ENCODE measurements at places on chromosomes 5 and 9.

DNA sequence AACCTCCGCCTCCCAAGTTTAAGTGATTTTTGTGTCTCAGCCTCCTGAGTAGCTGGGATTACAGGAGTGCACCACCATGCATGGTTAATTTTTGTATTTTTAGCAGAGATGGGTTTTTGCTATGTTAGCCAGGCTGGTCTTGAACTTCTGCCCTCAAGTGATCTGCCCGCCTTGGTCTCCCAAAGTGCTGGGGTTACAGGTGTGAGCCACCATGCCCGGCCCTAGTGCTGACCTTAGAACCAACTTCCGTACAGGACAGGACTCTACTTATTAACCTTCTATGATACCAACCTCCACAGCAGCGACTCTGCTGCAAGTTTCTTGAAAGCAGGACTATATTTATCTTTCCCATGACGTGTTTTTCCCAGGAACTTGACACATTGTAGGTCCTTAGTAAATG is 176.9 kb downstream of the RGS3 start:
- DNase-seq = no peak

DNA sequence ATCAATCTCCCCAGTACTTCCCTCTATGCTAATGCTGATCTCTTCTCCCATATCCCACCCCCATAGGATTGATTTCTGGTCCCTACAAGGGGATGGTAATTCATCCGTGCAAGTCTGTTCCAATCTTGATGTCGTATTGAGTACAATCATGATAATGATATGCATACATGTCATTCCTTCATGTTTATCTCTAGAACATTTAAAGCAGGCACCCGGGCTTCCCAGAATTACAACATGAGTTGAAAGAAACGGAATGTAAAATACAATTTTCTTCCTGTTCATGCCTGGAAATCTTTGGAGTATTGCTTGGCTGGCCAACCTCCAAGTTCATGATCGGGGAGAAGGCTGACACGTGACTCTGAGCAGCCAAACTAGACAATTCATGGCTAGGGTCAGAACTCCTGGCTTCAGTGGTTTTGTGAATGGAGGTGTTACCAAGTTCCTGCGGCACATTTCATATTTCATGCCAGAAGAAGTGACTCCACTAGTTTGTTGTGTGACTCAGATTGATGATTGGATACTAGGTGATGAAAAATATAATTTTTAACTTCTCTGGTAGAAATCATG is 66.6 kb downstream of the C9orf152 start:
- DNase-seq = no peak

- DNase-seq = no peak
These were observed 15.0 kb downstream of the NINJ1 start for GRCh38 chr9:93118863-93119702.

DNA sequence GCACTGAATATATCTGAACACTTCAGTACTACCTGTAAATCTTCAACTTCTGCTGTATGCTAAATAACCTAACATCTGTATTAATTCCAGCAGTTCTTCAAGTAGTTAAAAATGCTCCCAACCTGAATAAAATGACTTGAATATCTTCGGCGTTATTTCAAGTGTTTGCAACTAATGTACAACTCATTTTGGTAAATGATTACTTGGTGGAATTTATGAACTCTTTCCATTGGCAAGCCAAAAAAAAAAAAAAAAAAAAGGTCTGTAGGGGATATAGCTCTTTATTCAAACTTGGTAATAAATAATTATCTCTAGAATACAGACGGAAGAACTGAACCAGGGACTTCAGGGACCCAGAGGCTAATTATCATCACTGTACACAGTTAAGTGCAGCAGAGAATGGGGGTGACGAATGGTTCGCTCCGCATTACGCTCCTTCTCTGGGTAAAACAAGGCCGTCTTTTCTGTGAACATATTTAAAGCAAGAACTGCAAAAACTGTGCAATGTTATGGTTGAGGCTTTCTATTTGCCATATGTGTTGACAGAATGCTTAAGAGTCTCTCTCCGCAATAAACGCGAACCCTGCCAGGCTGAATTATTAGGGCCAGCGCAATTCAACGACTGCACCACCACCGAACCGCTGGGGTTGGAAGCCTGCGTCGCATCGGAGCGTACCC is 1.9 kb upstream of the ERBIN start:
- DNase-seq = peak; percentile 48

DNA sequence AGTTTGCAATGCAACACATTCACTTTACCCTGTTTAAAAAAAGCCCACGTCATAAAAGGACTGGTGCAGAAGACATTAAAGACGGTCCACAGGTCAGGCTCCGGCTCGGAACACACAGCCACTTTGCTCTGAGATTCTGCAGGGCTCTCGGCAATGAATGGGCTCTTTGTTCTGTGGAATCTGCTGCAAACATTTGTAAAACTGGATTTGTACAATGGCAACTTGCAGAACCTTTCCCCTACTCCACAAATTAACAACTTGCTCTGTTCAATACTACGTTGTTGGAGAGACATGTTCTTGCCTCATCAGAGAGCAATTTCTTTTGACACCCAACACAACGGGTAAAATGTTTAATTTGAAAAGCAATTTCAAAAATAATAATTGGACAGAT is 13.0 kb upstream of the NR5A1 start:
- DNase-seq = no peak

- no peak for DNase-seq
These were observed 229.5 kb downstream of the MSX2 start for GRCh38 chr5:174953871-174954270.

- DNase-seq = no peak
These were observed 24.0 kb upstream of the LTC4S start for GRCh38 chr5:179769796-179770195.

DNA sequence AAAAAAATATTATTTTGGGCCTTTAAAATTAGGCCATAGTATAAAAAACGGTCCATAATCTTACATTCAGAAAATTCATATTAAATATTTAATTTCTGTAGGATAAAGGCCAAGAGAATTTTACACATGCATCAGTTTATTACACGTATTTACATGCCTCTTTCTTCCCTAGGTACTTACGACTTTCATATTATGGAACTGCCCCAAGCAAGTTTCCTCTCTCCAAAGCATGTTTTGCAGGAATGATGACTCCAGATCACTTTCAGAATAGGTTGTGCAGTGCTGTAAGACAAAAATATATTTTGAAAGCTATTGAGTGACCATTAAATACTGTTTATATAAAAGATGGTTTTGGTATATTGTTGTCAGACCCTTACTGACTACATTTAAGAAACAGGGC is 61.8 kb downstream of the WDR36 start:
- no peak for DNase-seq

DNA sequence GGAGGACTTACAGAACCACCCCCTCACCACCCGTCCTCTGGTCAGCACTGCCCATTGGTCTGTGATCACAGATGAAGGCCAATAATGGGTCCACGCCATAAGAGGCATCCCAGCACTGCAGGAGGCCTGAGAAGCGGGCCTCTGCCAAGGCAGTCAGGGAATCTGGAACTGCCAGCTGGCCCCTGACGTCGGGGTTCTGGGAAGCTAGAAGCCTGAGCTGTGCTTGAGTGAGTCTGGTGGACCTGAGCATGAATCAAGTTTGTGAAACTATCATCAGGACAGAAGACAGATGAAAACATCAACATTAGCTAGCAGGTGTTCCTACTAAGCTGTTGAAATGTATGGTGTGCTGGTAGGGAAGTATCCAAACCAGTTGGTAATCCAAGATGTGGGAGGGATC is 7.8 kb downstream of the ANGPTL2 start:
- no peak for DNase-seq

DNA sequence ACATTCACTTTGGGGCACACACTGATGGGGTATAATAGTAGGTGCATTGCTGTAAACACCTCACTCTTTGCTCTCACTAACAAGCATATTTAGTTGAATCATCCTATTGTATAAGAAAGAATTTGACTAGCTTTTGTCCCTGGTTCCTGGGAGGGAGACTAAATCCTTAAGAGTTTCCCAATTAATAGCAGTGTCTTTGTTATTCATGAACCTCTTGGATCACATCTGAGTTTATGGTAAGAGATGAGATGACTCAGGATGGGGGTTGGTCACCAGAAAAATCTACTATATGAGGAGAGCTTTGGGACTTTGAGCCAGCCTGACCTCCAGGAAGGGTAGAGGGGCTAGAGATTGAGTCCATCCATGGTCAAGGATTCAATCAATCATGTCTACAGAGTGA is 56.8 kb downstream of the PUM3 start:
- no peak for DNase-seq

- no peak for DNase-seq
These were observed 19.3 kb upstream of the LOX start for GRCh38 chr5:122097391-122097790.

DNA sequence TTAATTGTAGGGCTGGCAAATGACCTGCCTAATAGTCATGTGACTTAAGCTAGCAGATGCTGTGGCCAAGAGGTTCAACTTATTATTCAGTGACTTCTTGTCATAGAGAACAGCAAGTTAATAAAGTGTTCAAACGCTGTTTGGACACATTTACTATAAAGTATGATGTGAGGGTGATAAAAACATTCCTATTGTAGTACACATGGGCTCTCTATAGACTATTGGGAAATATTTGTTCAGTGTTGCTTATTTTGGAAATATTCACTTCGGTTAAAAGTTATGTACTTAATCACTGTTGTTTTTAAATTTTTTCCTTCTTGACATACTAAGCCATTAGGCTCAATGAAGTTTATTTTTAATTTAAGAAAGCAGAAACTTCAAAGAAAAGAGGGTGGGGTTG is 345.0 kb downstream of the NNT start:
- DNase-seq = no peak

DNA sequence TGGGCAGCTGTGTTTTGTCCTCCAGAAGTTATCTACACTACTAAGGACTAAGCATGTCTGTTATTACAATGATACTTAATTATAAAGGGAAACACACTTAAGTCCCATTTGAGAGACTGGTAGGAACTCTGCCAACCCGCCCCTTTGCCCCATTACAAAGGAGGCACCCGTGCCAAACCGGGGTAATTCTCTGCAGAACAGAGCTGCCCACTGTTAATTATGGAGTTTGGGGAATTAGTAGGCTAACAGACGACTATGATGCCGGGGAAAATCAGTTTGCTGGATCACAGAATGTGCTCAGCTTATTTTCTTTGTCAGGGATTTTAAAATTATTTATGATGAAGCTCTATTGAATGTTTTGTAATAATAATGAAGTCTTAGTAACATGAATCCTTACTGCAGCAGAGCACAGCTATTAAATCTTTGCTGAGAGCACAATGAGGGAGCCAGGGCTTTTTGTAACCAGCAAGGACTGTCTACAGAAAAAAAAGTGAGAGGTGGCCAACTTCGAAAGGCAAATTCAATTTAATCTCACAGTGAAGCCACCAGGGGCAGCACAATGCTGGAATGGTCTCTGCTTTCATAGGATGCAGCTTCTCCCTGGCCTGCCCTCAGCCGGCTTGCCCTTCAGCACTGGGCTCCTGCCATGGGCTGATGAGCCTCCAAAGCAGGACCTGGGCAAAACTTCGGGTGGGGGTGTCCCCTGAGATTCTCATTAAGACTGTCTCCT is 134.5 kb downstream of the GNAQ start:
- no peak for DNase-seq

GRCh38 chr5:107766439-107766838 is 95.7 kb upstream of the EFNA5 start:
- no peak for DNase-seq

DNA sequence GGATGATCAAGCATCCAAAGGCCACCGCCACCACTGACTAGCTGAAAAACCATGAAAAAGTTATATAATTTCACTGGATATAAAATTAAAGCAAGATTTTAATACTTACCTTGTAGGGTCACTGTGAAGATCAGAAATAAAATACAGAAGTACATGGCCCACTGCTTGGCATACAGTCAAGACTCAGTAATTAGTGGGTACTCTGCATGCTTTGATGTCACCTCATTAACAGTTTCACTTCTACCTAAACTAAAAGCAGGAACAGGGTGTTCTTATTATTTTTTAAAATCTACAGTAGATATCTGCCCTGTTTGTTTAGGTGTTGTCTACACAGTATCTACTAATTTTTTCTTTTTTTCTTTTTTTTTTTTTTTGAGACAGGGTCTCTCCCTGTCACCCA is 66.4 kb downstream of the NFIB start:
- DNase-seq = no peak

GRCh38 chr9:93303258-93303771 is 119.4 kb downstream of the WNK2 start:
- no peak for DNase-seq

GRCh38 chr9:75071530-75072122 is 16.3 kb downstream of the NMRK1 start:
- no peak for DNase-seq

GRCh38 chr9:19114680-19115270 is 12.1 kb upstream of the HAUS6 start:
- no peak for DNase-seq

- no peak for DNase-seq
These were observed 241.4 kb downstream of the MARCHF11 start for GRCh38 chr5:15938186-15938585.

GRCh38 chr5:56480078-56480704 is 247.1 kb upstream of the ANKRD55 start:
- peak; percentile 12 for DNase-seq

DNA sequence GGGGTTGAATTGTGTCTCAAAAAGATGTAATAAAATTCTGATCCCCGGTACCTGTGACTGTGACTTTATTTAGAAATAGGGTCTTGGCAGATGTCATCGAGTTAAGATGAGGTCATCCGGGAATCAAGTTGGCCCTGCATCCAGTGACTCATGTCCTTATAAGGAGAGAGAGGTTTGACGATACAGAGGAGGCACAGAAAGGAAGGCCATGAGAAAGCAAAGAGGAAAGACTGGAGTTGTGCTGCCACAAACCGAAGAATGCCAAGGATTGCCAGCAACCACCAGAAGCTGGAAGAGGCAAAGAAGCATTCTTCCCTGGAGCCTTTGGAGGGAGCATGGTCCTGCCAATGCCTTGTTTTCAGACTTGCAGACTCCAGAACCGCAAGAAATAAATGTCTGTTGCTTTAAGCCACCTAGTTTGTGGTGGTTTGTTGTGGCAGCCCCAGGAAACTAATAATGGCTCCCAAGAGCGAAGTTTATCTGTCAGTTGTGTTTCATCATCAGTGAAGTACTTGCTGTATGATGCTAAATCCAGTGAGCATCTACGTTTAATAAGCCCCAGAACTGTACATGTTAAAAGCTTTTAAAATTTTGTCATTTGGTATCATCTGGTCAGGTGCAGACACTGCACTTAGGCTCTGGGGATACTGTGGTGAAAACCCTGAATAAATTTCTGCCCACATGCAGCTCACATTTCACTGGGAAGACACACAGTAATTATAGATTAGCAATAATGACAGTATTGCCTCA is 114.8 kb downstream of the TLE4 start:
- DNase-seq = no peak

DNA sequence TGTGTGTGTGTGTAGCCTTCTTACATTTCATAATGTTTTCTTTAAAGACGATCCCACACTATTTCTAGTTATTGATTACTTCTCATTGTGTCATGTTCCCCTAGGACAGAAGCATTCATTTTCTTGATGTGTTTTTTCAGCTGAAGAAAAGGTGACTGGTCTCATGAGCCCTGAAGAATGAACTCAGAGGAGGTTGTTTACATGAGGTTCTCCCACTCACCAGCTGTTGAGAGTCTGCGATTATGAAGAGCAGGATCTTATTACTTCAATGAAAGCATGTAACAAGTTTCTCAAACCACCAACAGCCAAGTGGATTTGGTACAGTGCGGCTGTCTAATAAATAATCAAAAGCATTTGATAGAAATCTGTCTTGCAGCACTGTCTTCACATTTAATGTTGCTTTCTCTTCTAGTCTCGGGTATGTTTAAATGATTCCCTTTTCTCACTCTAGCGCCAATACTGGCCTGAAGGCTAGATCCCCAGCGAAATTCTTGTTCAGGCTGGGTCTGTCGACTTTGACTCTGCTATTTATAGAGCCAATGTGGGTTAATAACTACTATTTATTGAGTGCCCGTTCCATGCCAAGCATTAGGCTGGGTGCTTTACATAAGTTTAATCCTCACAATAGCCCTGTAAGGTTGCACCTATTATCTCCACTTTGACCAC is 9.6 kb upstream of the FSD1L start:
- no peak for DNase-seq
